Activated CD4-positive, alpha-beta T cell treated with anti-CD3 and anti-CD28 coated beads, Interleukin-2, amount 10 ng/mL, durations not matched to agents 7 days and 5 days (primary cell): ENCODE measurements at places on chromosomes 1 and 21. TPM values are rescaled to one million over a fixed set of nuclear protein-coding genes. Genes with fewer than 3 reads are reported as not detected.

Gene SPRR2A
- total RNA-seq = not detected

Gene LYPD8
- total RNA-seq = not detected

Gene SAMD13
- 0.23 TPM for total RNA-seq

Gene PIK3R3
- total RNA-seq = 3.9 TPM

Gene FAM110D
- total RNA-seq = not detected

Gene TNFSF4
- total RNA-seq = 2.9 TPM

DNA sequence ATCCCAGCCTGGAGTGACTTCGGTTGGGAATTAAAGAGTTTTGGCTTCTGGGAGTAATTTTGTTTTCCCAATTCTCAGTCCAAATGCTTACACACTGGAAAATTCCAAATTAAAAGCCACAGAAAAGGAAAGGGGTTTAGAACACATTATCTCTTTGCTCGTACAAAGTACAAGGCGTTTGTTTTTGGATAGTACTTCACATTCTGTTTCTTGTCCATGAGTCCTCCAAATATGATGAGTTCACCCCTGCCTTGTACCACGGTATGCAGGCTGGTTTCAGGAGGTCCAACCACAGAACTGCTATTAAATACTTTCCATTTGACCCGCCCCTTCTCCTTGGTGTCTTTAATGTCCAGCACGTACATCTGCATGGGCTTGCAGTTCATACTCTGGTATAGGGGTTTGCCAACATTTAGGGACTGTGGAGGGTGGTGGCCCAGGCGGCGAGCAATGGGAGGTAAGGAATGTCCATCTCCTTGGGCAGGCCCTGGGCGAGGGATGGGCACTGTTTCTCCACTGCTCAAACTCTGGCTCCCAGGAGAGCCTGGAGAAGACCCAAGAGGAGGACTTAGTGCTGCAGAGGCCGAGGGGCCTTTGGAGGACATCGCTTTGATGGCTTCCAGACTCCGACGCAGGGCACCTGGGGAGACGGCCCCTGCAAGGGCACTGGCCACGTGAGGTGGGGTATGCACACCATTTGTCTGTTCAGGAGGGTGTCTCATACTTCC, 13.7 kb upstream of the CPLANE2 start:
- no peak for DNase-seq
- no peak overlapping the region for H3K4me3 ChIP-seq
- peaks cover 32% of the 10 kb centered on the region for H3K36me3 ChIP-seq

DNA sequence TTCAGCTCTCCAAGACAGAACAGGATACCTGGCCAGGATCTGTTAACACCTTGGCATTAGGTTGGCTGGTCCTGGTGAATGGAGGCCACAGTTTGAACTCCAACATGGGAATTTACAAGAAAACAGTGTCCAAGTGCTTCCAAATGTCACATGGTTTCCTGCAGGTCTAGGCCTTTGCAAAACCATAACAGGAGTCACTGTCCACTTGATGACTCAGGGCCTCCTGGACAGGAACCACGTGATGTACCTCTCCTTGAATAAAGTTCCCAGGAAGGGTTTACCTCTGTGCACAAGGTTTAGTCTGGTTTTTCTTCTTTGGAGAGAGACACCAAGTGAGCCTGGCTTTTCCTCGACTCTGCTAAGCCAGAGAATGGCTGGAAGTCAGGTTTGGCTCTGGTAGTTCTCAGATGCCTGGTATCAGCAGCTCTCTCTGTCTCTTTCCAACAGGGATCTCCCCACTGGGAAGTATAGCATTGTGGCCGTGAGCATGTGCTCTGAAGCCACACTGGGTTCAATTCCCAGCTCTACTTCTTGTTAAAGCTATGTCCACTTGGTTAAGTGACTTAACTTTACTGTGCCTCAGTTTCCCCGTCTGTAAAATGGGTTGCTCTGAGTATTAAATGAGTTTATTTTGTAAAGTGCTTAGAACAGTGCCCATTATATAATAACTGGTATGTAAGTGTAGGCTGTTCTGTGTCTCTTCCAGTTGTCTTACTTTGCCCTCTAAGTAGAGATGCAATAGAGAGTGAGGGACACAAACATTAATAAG, 27.3 kb upstream of the TMEM61 start:
- H3K36me3 ChIP-seq = no peaks in the 10 kb centered on the region
- peaks cover 13% of the 10 kb centered on the region for H3K27me3 ChIP-seq
- H3K4me1 ChIP-seq = peaks cover 14% of the 10 kb centered on the region
- H3K4me3 ChIP-seq = no peak overlapping the region
- no peak for DNase-seq

DNA sequence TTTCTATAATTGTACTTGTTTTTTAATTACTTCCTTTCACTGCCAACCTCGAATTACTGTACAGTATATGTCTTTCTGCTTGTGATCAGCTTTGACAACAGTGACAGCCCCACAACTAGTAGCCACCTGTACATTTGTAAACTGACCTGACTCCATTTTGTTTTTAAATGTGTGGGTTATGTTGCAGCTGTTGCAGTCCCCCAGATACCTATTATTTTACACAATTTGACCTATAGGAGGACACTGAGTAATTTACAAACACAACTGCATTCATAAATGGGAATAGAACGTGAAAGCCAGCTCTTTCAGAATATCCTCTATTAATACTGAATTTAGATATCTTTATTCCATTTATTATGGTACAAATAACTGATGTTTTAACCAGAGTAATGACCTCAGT, 2.5 kb upstream of the VAMP3 start:
- H3K4me1 ChIP-seq = peaks cover 22% of the 10 kb centered on the region
- no peak overlapping the region for H3K4me3 ChIP-seq

- no peaks in the 10 kb centered on the region for H3K4me1 ChIP-seq
- no peak for DNase-seq
- no peak overlapping the region for H3K27ac ChIP-seq
- no peak overlapping the region for H3K4me3 ChIP-seq
- no peaks in the 10 kb centered on the region for H3K36me3 ChIP-seq
Measured at GRCh38 chr1:81852961-81853360, 52.2 kb downstream of the ADGRL2 start.

- H3K4me1 ChIP-seq = peaks cover 27% of the 10 kb centered on the region
- peaks cover 16% of the 10 kb centered on the region for H3K27me3 ChIP-seq
- H3K27ac ChIP-seq = peak within 1 kb of the TSS; percentile 100
- H3K4me3 ChIP-seq = peak within 1 kb of the TSS; percentile 97
Measured at GRCh38 chr21:42009831-42010506, at the start of gene ZBTB21. Gene ZBTB21, minus strand, starts transcription at chr21:42010360. Its CDS starts 16,265 bp downstream, at chr21:41994095.

DNA sequence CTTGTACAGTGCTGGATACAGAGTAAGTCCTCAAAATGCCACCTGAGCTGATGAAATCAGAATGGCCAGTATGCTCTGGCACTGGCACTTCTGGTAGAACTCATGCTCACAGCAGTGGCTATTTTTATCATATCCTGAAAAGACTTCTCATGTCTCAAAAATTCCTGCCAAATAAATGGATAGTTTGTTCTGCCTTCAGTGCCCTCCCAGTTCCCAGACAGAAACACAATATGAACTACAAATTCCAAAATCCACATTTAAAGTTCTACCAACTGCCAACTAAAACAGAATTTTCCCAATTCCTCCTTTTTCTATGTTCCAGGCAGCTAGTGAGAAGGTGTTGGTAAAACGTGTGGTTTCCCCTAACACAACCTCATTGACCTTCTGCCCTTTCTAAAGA, 51.4 kb upstream of the RGS1 start:
- no peak for DNase-seq
- peaks cover 4% of the 10 kb centered on the region for H3K36me3 ChIP-seq
- H3K4me3 ChIP-seq = no peak overlapping the region
- H3K27me3 ChIP-seq = peaks cover 5% of the 10 kb centered on the region

GRCh38 chr1:212125654-212126053, 90.1 kb downstream of the DTL start:
- peaks cover 32% of the 10 kb centered on the region for H3K36me3 ChIP-seq
- no peak overlapping the region for H3K27ac ChIP-seq
- no peak for DNase-seq
- peaks cover 14% of the 10 kb centered on the region for H3K4me1 ChIP-seq
- no peaks in the 10 kb centered on the region for H3K27me3 ChIP-seq
- no peak overlapping the region for H3K4me3 ChIP-seq

GRCh38 chr1:19708567-19709110, 44.0 kb downstream of the HTR6 start:
- H3K36me3 ChIP-seq = peaks cover 4% of the 10 kb centered on the region
- H3K27me3 ChIP-seq = no peaks in the 10 kb centered on the region
- H3K27ac ChIP-seq = no peak overlapping the region
- no peak for DNase-seq
- H3K4me3 ChIP-seq = no peak overlapping the region
- H3K4me1 ChIP-seq = peaks cover 30% of the 10 kb centered on the region

GRCh38 chr1:36166938-36167905, 11.3 kb downstream of the MAP7D1 start:
- peaks cover 46% of the 10 kb centered on the region for H3K4me1 ChIP-seq
- DNase-seq = no peak
- H3K27me3 ChIP-seq = no peaks in the 10 kb centered on the region
- H3K4me3 ChIP-seq = no peak overlapping the region
- peak overlapping the region; percentile 55 for H3K27ac ChIP-seq

- H3K4me1 ChIP-seq = no peaks in the 10 kb centered on the region
- no peaks in the 10 kb centered on the region for H3K27me3 ChIP-seq
- no peak overlapping the region for H3K4me3 ChIP-seq
- no peak for DNase-seq
- H3K36me3 ChIP-seq = no peaks in the 10 kb centered on the region
- H3K27ac ChIP-seq = no peak overlapping the region
Measured at GRCh38 chr21:46150073-46150472, 5.3 kb downstream of the FTCD start.

DNA sequence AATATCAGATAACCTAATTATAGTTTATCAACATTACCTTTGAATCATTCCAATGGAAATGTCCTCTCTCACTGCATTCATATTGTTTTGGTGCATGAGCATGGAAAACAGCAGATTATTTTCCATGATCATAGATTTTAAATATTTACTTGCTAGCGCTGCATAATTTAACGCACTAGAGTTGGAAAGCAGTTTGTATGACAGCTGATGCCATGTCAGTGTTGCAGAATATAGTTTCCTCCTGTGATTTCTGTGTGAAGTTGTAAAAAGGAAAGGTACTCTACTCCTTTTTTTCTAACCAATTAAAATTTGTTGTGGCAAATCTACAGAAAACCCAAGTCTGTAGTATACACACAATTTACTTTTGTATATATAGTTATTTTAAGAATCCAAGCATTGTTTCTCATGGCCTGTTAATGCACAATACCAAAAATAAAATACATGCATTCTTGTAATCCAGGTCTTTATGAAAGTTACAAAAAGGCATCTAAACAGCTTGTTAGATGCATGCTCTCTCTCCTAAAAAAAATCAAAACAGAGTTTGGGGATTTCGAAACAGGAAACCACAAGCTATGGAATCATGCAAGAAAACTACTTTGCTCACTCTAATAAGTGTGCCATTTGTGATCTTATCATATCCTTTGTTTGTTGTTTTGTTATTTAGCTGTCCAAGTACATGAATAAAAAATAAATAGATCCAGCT, 1.9 kb upstream of the ATG4C start:
- no peak overlapping the region for H3K4me3 ChIP-seq
- H3K4me1 ChIP-seq = peaks cover 11% of the 10 kb centered on the region
- peaks cover 27% of the 10 kb centered on the region for H3K27me3 ChIP-seq
- no peaks in the 10 kb centered on the region for H3K36me3 ChIP-seq
